ENCODE measurements at places on chromosomes 1 and 21.
A peak's percentile ranks its signal among the peaks of the same experiment; 100 is the strongest.

DNA sequence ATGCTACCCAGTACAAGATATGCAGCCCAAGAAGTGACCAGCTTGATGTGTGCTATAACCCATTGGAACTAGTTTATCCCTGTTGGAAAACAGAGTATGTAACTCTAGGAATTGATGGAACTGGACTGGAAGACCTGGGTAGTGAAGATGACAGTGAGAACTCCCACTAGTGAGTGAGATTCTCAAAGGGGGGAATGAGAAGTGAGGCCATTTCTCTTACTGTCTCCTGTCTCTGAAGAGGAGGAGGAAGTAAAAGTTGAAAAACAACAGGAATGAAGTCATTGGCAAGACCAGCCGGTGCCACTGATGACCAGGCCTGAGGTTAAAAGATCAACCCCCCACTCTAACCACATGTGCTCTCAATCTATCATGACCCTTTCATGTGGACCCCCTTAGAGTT is 20.9 kb downstream of the PLA2G2F start:
- DNase-seq: no peak

DNA sequence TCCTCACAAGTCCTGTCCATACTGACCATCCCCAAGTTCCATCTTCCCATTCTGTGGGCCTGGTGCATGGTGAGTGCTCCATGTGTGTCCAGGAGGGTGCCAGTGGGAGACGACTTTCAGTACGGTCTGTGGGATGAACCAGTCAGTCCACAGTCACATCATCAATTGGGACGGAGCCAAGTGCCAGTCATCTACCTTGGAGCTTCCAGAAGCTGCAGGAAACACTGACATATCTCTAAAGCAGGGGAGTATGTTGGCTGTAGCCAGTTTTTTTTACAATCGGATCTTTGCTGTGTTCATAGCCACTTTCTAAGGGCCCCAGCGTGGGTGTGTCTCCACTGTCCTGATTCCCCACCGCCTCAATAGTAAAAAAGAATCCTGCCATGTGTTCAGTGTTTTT is 13.6 kb upstream of the TRIM17 start:
- no peak for DNase-seq

- DNase-seq: peak; percentile 24
These were observed 72.9 kb downstream of the RPS6KA1 start for GRCh38 chr1:26602378-26602959.

DNA sequence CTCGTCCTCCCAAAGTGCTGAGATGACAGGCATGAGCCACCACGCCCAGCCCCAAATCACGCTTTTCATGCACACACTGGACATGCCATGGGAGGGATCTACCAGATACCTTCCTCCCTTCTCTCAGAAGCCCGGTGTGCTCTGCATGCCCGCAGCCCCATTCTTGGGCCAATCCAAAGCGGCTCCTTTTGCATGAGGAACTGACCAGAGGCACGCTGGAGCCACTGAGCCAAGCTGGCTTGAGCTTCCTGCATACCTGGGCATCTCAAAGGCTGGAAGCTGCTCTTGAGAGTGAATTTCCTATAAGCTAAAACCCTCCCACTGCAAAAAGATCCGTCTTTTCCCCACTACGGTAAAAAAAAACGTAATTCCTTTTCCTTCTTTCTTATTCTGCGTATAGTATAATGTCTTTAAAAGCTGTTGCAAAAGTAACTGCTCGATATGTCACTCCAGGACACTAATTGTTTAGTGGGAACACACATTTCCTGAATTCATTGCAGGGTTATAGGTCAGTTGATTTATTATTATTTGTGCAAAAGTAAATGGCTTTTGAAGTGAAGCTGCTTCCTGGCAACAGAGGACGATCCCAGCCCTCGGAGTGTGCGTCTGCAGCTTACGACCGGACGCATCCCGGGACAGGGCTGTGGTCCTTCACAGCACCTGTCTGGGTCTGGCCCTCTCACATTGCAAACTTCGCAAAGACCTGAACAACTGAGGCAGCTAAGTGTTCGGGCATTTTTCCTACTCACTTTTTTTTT is 61.8 kb upstream of the ETS2 start:
- peak; percentile 40 for DNase-seq

GRCh38 chr1:228011721-228012311 is 5.0 kb downstream of the WNT3A start:
- DNase-seq: no peak

DNA sequence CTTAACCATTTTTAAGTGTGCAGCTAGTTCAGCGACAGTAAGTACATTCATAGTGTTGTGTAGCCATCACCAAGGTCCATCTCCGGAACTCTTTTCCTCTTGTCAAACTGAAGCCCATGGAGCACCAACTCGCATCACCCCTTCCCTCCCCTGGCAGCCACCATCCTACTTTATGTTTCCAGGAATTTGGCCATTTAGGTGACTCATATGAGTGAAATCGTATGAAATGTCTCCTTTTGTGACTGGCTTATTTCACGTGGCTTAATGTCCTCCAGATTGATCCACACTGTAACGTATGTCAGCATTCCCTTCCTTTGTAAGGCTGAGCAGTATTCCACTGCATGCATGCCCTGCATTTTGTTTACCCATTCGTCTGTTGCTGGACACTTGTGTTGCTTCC is 2.5 kb downstream of the COL6A2 start:
- no peak for DNase-seq

DNA sequence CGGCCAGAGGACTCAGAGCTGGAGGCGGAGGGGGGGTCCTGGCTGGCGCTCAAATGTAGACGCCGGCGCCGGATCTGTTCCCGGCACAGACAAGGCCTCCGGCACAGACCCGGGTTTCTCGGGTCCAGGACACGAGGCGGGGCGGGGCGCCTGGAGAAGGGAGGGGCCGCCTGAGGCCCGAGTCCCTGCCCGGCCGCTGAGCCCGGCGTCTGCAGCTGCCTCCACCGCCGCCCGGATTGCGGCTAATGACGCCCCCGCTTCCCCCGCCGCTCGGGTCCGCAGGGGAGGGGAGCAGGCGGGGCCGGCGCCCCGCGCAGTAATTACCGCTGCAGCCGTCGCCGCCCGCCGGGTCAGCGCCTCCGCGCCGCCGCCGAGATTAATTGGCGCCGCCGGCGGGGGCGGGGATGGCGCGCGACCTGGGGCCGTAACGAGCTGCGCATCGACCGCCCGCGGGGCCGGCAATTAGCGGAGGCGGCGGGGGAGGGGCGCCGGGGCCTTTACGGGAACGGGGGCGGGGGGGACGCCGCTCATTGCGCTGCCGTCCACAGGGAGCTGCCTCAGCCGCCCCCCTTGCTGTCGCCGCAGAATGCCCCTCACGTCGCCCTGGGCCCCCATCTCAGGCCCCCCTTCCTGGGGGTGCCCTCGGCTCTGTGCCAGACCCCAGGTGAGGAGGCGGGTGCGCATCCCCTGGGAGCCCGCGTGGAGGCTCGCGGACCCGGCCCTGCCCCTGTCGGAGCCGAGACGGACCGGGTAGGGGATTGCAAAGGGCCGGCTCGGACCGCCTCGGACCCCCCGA is 17.3 kb downstream of the NOC2L start:
- DNase-seq: peak; percentile 13

DNA sequence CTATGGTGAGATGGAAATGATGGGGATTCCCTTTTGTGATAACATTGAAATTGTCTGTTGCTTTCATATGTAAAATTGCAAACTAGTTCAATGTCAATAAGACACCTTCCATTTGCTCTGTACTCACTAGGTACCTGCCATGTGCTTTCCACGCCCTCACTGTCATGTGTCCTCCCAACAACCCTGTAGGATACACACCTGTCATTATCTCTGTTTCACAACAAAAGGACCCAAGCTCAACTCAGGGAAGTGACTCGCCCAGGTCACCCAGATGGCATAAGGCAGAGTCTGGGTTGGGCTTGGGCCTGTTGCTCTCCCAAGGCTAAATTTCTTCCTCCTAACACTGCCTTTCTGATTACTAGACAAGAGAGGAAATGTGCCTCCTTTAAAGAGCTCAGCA is 45.3 kb upstream of the MCOLN3 start:
- DNase-seq: no peak

DNA sequence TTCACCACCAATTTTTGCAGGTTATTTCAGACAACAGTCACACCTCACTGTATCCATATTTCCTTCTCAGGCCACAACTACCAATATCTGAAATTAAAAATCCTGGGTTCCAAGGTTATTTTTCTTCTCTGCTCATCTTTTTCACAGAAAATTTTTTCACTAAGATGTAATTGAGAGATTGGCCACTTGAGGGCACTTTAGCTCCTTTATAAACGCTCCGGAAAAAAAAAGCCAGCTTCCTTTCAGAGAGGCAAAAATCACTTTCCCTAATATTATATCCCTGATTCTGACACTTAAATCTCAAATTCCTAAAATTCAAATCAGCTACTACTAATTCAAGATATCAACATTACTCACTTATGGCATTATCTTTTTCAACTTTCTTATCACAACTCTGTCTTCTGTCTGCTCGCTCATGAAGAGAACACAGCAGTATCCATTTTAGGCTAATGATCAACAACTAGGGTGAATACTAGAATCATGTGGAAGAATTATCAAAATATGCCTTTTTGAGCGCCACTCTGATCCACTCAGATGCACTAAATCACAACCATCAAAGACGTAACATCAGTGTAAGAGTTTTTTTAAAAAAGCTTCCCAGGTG is 101.4 kb upstream of the RGS1 start:
- DNase-seq: peak; percentile 63

DNA sequence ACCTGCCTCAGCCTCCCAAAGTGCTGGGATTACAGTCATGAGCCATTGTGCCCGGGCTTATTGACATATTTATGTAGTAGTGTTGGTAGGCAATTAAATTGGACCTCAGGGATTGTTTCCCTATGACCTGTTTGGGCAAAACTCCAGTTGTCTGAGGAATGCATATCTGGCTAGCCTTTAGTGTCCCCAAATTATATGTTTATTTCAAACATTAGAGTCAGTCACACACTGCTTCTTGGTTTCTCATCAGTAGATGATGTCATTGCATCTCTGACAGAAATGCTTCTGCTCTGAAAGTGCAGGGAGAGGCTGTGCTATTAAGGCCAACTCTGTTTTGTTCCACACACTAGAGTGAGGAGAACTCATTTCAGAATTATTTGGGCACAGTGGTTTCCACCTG is 12.5 kb downstream of the PIP5K1A start:
- no peak for DNase-seq

DNA sequence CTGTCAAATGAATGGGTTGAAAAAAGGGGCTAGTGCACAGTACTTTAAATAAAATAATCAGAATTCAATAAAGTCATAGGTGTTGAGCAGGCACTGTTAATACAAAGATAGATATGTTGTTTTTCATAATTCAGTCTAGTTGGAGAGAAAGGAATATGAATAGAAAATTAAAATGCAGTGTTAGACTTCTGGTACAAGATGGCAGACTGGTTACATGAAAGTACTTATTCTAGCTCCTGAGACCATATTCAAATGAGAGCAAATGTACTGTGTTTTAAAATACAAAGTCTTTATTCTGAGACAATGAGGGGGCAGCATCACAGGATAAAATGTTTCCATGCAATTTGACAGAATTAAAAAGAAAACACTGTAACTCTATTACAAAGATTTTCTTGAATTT is 542.1 kb downstream of the COL11A1 start:
- no peak for DNase-seq

DNA sequence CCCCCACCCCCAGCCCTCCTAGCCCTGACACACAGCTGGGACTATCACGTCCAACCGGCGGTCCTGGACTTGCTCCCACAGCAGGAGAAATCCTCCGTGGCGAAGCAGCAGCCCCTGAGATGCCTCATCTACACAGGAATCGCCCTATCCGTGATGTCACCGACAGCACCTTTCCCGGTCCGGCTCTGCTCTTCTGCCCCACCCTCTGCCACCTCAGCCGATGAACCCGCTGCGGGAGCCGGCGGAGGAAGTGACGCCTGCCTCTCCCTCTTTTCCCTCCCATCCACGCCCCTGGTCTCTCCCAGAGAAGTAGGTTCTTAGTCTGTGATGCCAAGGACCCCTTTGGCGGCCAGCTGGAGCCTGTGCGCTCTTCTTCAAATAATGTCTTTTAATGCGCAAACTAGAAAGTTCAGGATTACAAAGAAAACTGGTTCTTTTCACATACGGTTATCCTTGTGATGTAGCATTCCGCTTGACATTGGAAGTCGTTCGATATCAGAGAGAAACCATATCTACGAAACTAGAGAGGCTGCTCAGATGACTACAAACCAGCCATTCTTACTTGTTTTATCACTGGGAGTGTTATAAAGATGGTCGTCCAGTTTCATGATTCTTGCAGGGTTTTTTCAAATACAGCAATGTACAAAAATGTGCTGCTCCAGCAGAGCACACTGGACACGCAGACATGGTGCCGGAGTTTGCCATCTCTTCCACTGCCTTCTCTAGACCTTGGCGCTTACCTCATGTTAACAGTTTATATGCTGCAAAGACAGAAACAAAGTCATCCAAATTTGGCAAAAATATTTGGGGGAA is 120.3 kb downstream of the PPIAL4G start:
- DNase-seq: peak; percentile 76

DNA sequence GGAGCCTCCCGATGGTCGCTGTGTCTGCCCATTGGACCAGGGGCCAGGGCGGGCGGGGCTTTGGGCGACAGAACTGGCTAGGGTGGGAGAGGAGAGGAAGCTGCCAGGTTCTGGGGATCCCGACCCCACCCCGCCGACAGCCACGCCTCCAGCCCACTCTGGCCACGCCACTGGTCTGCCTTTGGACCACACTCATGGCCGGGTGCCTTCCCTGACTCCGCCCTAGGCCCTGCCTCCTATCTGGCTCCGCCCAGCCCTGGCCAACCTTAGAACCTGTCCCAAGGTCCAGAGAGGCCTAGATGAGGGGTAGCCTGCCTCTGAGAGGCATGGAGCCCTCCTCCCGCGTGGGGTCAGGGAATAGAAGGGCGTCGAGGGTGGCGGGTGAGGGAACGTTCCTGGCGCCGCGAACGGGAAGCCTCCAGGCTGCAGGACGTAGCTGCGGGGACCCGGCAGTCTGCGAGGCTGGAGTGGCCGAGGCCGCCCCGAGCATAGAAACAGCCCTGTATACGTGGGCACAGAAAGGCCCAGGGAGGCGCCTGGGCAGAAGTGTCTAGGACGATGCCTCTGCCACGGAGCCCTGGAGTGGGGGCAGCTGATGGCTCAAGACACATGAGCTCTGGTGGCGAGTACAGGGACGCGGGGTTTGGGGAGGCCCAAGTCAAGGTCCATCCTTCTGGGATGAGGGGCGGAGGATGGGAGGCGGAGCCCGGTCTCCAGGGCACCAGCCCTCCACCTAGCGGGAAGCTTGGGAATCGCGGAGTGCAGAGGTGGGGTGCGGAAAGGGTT is 11.5 kb upstream of the COL16A1 start:
- DNase-seq: peak; percentile 97

DNA sequence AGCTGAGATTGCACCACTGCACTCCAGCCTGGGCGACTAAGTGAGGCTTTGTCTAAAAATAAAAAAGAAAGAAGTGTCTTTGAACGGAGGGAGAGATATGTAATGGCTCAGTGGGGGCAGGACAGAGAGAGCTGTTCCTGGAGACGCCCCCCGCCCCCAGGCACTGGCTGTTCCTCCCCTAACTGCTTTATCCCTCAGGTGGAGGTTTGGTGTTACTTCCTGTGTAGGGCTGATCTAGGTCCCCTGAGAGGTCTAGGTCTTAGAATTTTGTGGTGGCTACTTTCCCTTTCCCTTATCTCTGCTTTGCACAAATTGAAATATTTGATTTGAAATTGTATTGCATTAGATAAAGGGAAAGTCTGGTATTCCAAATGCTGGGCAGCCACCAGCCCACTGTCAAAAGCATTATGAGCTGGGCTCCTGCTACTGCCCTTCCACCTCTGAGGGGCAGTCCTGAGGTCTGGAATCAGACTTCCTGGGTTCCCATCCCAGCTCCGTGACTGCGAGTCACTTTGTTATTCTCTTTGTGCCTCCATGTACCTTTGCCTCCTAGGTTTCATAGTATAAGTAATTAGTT is 134.8 kb upstream of the KIF26B start:
- DNase-seq: no peak
